ENCODE measurements at places on chromosomes 3 and 15. TPM values are rescaled to one million over a fixed set of nuclear protein-coding genes. Genes with fewer than 3 reads are reported as not detected.

CYP1A2 gene
- total RNA-seq: not detected

CYP19A1 gene
- total RNA-seq: not detected

FOXL2NB gene
- 0.21 TPM for total RNA-seq

LMCD1 gene
- 136 TPM for total RNA-seq

TRIM71 gene
- total RNA-seq: not detected

- peak; percentile 67 for DNase-seq
These were observed 195.8 kb downstream of the IGSF11 start for GRCh38 chr3:118838871-118839270.

DNA sequence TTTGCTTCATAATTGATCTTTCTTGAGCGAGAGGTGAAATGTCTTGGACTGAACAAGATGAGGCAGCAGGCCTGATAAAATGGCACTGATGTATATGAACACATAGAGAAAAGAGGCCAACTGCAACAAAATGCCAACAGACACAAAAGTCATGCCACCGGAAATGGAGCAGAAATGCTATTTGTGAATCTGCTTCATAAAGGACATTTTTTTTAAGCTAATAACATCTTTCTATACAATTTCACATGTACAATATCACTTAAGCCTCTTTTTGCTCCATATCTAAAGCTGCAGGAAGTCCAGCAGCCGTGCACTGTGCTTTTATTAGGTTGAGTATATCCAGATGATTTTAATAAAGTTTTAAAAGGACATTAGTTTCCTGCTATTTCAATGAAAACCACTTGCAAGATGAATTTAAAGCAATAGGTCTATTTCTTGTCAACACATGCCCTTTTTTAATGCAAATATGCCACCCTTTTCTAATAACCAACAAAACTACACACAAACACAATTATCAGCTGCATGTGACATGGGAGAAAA is 169.2 kb upstream of the ADAMTS9 start:
- no peak for DNase-seq

DNA sequence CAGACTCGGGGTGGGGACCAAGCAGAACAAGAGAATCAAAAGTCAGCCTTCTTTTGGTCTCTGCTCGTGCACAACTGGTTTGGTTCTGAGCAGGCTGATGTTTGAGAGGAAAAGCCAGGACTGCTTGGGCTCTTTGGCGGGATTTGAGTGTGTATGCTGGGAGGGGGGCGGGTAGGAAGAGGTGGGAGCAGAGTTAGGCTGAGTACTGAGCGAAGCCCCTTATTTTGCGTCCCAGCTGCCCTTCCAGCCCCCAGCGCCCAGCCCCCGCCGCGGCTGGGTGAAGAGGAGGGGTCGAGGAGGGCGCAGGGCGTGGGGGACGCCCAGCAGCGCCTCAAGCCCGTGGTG is 153.5 kb upstream of the GOLIM4 start:
- DNase-seq: no peak

DNA sequence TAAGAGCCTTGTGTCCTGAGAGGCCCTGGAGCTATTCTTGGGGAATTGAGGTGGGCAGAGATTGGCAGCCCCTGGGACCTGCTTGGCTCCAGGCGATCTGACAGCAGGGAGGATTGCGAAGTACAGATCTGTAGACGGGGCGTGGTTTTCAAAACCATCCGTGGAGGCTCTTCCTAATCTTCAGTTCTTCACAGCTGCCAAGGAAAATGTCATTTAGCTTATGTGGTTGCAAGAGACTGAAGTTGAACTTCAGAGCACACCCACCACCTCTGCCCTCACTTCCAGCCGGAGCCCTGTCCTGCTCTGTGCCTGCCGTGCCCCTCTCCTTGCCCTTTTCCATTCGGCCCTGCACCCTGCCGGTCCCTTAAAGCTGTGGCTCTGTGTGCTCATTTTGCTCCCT is 12.9 kb downstream of the NISCH start:
- no peak for DNase-seq

GRCh38 chr3:107670986-107671385 is 148.2 kb downstream of the BBX start:
- no peak for DNase-seq

DNA sequence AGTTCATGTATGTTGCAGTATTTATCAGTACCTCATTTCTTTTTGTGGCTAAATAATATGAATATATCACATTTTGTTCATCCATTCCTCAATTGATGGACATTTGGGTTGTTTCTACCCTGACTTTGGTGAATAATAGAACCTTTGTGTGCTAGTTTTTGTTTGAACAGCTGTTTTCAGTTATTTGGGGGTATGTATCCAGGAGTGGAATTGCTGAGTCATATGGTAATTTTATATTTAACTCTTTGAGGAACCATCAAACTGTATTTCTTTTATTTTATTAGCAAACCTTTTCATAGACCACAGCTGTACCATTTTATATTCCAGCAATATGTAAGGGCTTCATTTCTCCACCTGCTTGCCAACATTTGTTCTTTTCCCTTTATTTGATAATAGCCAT is 38.4 kb upstream of the RBM5 start:
- DNase-seq: no peak

GRCh38 chr15:54990793-54991192 is 205.9 kb downstream of the RSL24D1 start:
- DNase-seq: no peak

GRCh38 chr15:22974745-22975144 is 5.4 kb downstream of the CYFIP1 start:
- no peak for DNase-seq
